ENCODE measurements at places on chromosomes 1 and 21. TPM values are rescaled to one million over a fixed set of nuclear protein-coding genes. Genes with fewer than 3 reads are reported as not detected.

A3GALT2 gene
- total RNA-seq: not detected

DNA sequence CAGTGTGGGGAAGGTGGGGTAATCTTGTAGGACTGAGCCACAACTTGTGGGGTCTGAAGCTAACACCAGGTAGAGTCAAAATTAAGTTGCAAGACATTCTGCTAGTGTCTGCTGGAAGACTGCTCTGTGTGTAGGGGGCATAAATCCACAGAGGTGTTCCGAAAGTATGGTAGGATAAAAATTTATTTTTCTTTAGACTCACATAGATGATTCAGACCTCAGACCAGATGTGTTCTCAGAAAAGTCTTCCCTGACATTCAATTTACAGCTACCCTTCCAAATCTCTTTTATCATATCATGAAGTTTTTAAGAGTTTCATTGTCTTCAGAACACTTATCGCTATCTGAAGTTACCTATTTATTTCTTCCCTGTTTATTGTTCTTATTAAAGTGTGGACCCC is 21.3 kb downstream of the DUSP10 start:
- H3K27ac ChIP-seq: peak overlapping the region; percentile 43
- H3K4me1 ChIP-seq: peaks cover 83% of the 10 kb centered on the region
- peaks cover 55% of the 10 kb centered on the region for H3K36me3 ChIP-seq
- H3K4me3 ChIP-seq: peak overlapping the region; percentile 11
- no peak for DNase-seq

- no peak overlapping the region for H3K4me3 ChIP-seq
- no peak overlapping the region for H3K27ac ChIP-seq
- H3K4me1 ChIP-seq: peaks cover 50% of the 10 kb centered on the region
- peaks cover 10% of the 10 kb centered on the region for H3K36me3 ChIP-seq
- DNase-seq: no peak
Observed at GRCh38 chr1:202078241-202078640, 44.5 kb upstream of the GPR37L1 start.

WNT9A gene
- 0.37 TPM for total RNA-seq

SLC16A4 gene
- 0.83 TPM for total RNA-seq

KIAA0040 gene
- total RNA-seq: 24.3 TPM

GRCh38 chr1:97743129-97743528 is 177.7 kb downstream of the DPYD start:
- H3K4me1 ChIP-seq: no peaks in the 10 kb centered on the region
- H3K27ac ChIP-seq: no peak overlapping the region
- H3K36me3 ChIP-seq: no peaks in the 10 kb centered on the region
- no peaks in the 10 kb centered on the region for H3K27me3 ChIP-seq
- no peak overlapping the region for H3K4me3 ChIP-seq
- no peak for DNase-seq

FCGR3B gene
- not detected for total RNA-seq

LHX8 gene
- not detected for total RNA-seq

LAMB3 gene
- 331 TPM for total RNA-seq

GRCh38 chr1:5455056-5455455 is 537.2 kb downstream of the NPHP4 start:
- H3K27ac ChIP-seq: no peak overlapping the region
- DNase-seq: no peak
- no peaks in the 10 kb centered on the region for H3K27me3 ChIP-seq
- no peaks in the 10 kb centered on the region for H3K36me3 ChIP-seq
- H3K4me1 ChIP-seq: no peaks in the 10 kb centered on the region

AIM2 gene
- not detected for total RNA-seq

DNA sequence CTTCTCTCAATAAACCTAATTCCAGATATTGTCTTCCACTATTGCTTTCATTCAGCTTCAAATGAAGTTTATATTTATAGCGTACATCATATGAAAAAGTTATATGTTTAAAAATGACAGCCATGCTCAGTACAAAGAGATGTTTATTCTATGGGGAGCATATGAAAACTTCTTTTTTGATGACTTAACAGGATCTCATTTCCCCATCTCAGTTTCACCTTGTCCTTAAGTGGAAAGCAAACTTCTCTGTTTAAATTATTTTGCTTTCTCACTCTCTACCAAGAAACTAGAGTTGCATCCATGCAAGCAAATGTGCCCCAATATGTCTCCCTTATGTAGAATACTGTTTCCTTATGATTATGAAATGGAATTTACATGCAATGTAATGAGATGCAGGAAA is 799.5 kb upstream of the RGS18 start:
- no peaks in the 10 kb centered on the region for H3K27me3 ChIP-seq
- H3K4me3 ChIP-seq: no peak overlapping the region
- DNase-seq: no peak
- no peak overlapping the region for H3K27ac ChIP-seq
- no peaks in the 10 kb centered on the region for H3K36me3 ChIP-seq

DNA sequence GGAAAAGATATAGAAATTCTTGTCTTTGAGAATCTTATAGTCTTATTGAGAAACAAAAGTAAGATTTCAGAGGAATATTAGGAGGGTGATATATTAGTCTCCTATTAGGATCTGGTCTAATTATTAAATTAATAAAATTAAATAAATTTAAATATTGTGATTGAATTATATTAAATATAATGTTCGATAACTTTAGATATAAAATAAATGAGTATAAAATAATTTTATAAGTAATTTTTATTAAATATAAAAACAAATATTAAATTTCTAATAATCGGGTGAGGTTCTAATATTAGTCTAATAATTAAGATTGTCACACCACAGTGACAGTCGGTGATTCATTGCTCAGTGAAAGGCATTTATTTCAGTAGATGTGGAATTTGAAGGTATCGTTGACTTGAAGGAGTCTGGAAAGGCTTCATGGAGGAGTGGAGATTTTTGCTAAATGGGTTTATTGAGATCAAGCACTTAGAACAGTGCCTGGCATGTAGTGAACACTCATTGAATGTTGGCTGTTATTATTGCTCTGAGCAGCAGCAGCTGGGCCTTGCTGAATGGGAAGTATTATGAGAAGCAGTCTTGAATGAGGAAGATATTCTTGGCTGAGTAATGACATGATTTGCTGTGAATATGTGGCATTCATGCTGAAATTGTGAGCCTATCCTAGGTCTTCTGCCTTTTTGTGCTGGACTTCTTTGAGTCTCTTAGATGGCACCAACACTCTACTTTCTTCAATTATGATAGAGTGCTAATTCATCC is 74.6 kb downstream of the USP25 start:
- H3K4me1 ChIP-seq: no peaks in the 10 kb centered on the region
- no peaks in the 10 kb centered on the region for H3K27me3 ChIP-seq
- no peaks in the 10 kb centered on the region for H3K36me3 ChIP-seq
- DNase-seq: no peak

- H3K27ac ChIP-seq: no peak overlapping the region
- H3K27me3 ChIP-seq: no peaks in the 10 kb centered on the region
- no peak for DNase-seq
- H3K4me1 ChIP-seq: no peaks in the 10 kb centered on the region
- H3K36me3 ChIP-seq: no peaks in the 10 kb centered on the region
Observed at GRCh38 chr1:185850366-185850765, 116.2 kb downstream of the HMCN1 start.

GRCh38 chr1:218164111-218164929 is 120.8 kb upstream of the RRP15 start:
- H3K27me3 ChIP-seq: peaks cover 39% of the 10 kb centered on the region
- peaks cover 23% of the 10 kb centered on the region for H3K36me3 ChIP-seq
- peak overlapping the region; percentile 75 for H3K27ac ChIP-seq
- H3K4me3 ChIP-seq: peak overlapping the region; percentile 98
- peak; percentile 56 for DNase-seq
- H3K4me1 ChIP-seq: peaks cover 12% of the 10 kb centered on the region

- H3K4me1 ChIP-seq: no peaks in the 10 kb centered on the region
- no peak overlapping the region for H3K27ac ChIP-seq
- H3K36me3 ChIP-seq: peaks cover 19% of the 10 kb centered on the region
- DNase-seq: peak; percentile 5
- H3K27me3 ChIP-seq: no peaks in the 10 kb centered on the region
Observed at GRCh38 chr1:183804387-183804786, 533 bp upstream of the RGL1 start.

DNA sequence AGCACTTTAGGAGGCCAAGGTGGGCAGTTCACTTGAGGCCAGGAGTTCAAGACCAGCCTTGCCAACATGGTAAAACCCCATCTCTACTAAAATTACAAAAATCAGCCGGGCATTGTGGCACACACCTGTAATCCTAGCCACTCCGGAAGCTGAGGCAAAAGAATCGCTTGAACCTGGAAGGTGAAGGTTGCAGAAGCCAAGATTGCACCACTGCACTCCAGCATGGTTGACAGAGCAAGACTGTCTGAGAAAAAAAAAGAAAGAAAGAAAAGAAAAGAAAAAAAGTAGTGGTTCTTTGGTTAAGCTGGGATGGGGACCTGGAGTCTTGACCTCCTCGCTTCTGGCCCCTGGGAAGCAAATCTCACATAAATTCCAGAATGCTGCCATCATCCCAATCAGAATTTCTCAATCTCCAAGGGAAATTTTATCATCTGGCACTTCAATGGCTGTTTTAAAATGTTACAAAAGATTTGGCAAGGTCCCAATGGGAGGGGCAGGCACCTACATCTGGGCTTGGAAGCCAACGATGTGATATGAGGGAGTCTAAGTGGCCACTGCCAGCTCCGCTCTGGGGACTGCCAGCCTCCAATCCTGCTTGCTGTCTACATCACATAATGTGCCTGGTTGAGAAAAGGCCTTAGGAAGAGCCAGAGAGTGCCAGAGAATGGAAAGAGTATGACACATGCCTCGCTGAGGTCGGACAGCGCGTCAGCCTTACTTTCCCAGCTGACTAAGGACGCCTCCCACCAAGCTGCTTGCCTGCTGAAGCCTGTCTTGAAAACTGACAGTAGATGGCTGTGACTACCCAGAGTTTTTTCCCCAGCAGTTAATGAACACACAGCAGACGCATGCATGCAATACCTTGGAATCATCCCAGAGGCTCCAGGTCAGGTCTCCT is 42.1 kb upstream of the SRP9 start:
- no peak overlapping the region for H3K27ac ChIP-seq
- H3K4me1 ChIP-seq: peaks cover 29% of the 10 kb centered on the region
- H3K27me3 ChIP-seq: no peaks in the 10 kb centered on the region
- no peak overlapping the region for H3K4me3 ChIP-seq
- H3K36me3 ChIP-seq: no peaks in the 10 kb centered on the region
- DNase-seq: peak; percentile 37

- no peaks in the 10 kb centered on the region for H3K4me1 ChIP-seq
- peaks cover 52% of the 10 kb centered on the region for H3K27me3 ChIP-seq
- H3K4me3 ChIP-seq: no peak overlapping the region
- no peaks in the 10 kb centered on the region for H3K36me3 ChIP-seq
- no peak for DNase-seq
Observed at GRCh38 chr1:63352736-63353135, 14.7 kb upstream of the ALG6 start.

LCK gene
- 0.88 TPM for total RNA-seq

NLRP3 gene
- total RNA-seq: 0.32 TPM

Measured in Calu3 (cell line).